ENCODE measurements at places on chromosomes 1 and 21. TPM values are rescaled to one million over a fixed set of nuclear protein-coding genes. Genes with fewer than 3 reads are reported as not detected.

Gene GJA4
- not detected for total RNA-seq

Gene CD247
- not detected for total RNA-seq

Gene AHCYL1
- total RNA-seq: 60.5 TPM

Gene WLS
- total RNA-seq: 171 TPM

Gene CR1L
- total RNA-seq: not detected

Gene TNFRSF8
- 0.22 TPM for total RNA-seq

Gene COL9A2
- total RNA-seq: 2.1 TPM

Gene IL6R
- 2.2 TPM for total RNA-seq

Gene SPATA21
- total RNA-seq: not detected

Gene MAP3K21
- total RNA-seq: 2.2 TPM

Gene BTBD19
- total RNA-seq: 30.6 TPM

Gene IGFN1
- total RNA-seq: not detected

Gene FCGR1A
- not detected for total RNA-seq

Gene LCE2C
- total RNA-seq: not detected

Gene C4BPA
- not detected for total RNA-seq

Gene PLOD1
- 375 TPM for total RNA-seq

Gene NPHS2
- total RNA-seq: not detected

Gene CRYBG2
- 1.8 TPM for total RNA-seq

Gene TMEM51
- total RNA-seq: 6.9 TPM

Gene OR2G6
- not detected for total RNA-seq

Gene TPTE
- total RNA-seq: not detected

Gene ASCL5
- total RNA-seq: not detected

Gene ACOT11
- 2.7 TPM for total RNA-seq

Gene CGN
- 8.8 TPM for total RNA-seq

Gene PFDN2
- 111 TPM for total RNA-seq

Gene LCE1C
- total RNA-seq: not detected

Gene PADI1
- not detected for total RNA-seq

Gene PPM1J
- 5.2 TPM for total RNA-seq

Gene ZNF687
- total RNA-seq: 15.4 TPM

Gene ITPKB
- 10.9 TPM for total RNA-seq

Gene TRIM63
- total RNA-seq: not detected

Gene LAMB3
- 6.1 TPM for total RNA-seq

Gene S100A3
- total RNA-seq: 12.8 TPM

Gene RASSF5
- total RNA-seq: 0.43 TPM

Gene SLC30A10
- not detected for total RNA-seq

Gene ELF3
- total RNA-seq: 2.9 TPM

Gene IFI16
- 109 TPM for total RNA-seq

Gene CDC42BPA
- 31.2 TPM for total RNA-seq

Gene GBP6
- total RNA-seq: not detected

Gene S100A1
- total RNA-seq: 1.7 TPM

Gene EPHB2
- 7.5 TPM for total RNA-seq

Gene KRTAP7-1
- not detected for total RNA-seq

Gene SLC45A3
- total RNA-seq: 7.1 TPM

Gene TXNIP
- 157 TPM for total RNA-seq

Gene SPATA46
- total RNA-seq: not detected

Gene KCNE1
- total RNA-seq: 0.43 TPM

Gene WDTC1
- total RNA-seq: 19.7 TPM

Gene SMCP
- total RNA-seq: not detected
